ENCODE measurements at places on chromosomes 6 and 20.

GRCh38 chr20:10652185-10652584, 21.6 kb downstream of the JAG1 start:
- no peak for DNase-seq

DNA sequence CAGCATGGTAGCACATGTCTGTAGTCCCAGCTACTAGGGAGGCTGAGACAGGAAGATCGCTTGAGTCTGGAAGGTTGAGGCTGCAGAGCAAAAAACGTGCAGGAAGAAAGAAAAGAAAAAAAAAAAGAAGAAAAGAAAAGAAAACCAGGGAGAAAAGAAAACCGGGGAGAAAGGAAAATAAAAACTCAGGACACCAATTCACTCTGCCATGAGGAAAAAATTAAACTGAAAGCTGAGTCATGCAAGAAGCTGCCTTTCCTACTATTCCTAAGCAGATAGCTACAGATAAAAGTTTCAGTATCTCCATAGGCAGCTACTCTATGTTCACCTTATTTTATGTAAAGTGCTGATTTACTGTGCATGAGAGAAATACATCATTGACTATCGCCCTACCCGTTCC, 10.5 kb downstream of the PTGIS start:
- no peak for DNase-seq

GRCh38 chr6:40896696-40897095, 142.3 kb downstream of the UNC5CL start:
- DNase-seq, result no peak

DNA sequence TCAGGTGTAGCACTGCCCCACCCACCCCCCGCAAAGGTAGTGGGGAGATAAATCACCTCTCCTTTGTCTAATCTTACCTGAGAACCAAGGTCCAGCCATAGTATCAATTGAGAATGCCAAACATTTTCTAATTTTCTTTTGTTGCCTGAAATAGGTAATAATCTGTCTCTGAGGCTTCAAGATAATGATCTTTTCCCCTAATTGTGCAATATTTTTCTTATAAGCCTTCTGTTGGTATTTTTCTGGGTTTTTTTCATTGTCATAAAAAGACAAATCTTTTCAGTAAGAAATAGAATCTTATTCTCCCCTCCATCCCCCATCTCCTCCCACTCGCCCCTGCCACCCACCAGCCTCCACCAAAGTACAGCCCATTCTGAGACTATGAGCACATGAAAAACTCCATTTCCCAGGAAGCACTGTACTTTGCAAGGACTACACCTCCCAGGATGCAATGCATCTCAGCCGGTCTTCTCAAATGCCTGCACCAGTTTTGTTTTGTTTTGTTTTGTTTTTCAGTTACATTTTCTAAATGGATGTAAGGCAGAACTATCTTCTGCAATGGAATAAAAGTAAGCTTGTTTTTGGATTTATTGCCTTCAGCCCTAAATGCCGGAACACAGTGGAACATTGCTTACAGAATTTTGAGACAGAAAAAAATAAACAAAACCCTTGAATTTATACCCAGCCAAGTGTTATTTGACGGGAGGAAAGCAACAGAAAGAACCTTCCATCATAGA, 268.0 kb downstream of the TFAP2A start:
- no peak for DNase-seq

DNA sequence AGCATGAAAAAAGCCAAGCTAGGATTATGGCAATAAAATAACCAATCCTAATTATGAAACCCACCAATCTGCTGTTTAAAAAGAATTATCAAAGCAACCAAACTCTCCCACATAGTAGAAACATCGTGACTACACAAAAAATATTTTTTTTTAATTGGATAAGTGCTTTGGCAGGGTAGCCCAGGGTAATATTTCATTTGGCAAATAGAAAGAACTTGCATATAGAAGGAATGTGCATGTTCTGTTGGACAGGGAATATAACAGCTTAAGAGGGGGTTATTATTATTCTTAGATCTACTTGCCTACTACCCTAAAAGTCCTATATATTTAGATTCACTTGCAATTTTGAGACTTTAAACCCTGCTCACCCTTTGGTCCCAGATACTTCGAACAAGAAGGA, 972 bp downstream of the GSTA3 start:
- DNase-seq, result no peak

DNA sequence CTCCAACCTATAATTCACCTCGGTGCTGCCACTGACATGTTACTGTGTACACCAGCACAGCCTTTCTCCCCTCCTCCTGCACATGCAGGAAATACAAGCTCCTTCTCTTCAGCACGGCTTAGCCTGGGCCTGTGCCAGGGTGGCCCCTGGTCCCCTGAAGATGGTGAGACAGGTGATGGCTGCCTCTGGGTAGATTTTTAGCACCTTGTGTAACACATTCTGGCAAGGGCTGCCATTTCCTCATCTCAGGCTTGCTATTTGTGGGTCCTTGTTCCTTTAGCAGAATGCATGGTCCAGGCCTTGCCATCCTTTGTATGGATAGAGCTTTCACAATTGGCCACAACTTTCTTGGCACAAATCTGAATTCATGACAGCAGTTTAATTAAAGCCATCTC, 151.3 kb downstream of the CDC5L start:
- DNase-seq, result no peak

DNA sequence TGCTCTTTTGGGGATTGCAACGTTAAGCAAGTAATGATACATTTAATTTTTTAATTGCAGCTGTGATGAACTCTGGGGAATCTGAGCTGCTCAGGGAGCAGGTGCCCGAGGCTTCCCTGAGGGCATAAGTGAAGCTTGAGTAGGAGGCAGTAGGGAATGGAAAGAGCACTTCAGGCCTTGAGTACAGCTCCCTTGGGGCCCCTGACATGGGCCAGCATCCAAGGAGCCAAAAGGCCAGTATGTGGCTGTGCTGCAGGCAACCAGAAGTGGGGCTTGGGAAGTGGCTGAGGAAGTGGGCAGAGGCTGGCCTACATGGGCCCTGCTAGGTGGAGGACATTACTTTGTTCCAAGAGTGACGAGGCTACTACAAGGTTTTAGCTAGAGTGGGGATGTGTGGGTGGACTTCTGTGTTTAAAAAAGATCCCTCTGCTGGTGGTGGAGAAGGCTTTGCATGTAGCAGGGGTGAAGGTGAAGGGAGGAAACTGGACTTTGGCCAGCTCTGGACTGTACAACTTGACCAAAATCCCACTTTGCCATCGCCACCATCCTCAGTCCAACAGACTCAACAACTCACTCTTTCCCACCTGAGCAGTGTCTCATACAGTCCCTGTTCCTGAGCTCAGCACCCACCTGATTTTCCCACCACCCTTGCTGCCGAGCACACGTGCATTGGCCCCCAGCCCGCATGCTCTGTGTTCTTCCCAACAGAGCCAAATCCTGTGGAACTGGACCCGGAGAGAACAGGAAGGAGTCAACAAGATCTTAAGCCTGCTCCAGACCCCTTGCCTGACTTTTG, 10.9 kb upstream of the ZNF831 start:
- DNase-seq, result no peak

DNA sequence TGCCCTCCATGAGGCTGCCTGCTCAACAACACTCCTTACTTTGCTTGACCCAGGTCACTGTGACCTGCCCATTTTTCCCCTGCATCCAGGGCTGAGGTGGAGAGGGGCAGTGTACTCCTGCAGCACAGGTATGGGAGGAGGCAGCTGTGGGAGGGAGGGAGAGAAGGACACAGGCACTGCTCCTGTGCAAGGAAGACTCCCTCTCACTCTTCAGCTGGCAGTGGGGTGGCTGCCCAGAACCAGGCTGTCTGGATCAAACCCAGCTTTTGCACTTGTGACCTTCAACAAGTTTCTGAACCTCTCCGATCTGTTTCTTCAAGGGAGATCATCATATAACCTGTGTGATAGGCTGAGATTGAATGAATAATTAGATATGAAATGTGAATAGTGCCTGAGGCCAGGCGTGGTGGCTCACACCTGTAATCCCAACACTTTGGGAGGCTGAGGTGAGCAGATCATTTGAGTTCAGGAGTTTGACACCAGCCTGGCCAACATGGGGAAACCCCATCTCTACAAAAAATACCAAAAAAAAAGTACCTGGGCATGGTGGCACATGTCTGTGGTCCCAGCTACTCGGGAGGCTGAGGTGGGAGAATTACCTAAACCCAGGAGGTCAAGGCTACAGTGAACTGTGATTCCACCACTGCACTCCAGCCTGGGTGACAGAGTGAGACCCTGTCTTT, 14.1 kb downstream of the TGIF2 start:
- DNase-seq, result no peak
